Breast epithelium (tissue), 4 donors: ENCODE measurements at places on chromosomes 16 and 17. TPM values are rescaled to one million over a fixed set of nuclear protein-coding genes. Genes with fewer than 3 reads are reported as not detected.

Gene FNDC8
- total RNA-seq = not detected

Gene KIF1C
- 50.5 TPM for total RNA-seq

Gene MT1H
- not detected for total RNA-seq

Gene PHF23
- 40.4 TPM for total RNA-seq

Gene SETD1A
- 5.6 TPM for total RNA-seq
